ENCODE measurements at places on chromosomes 4 and X. TPM values are rescaled to one million over a fixed set of nuclear protein-coding genes. Genes with fewer than 3 reads are reported as not detected.

Gene XAGE5
- not detected for total RNA-seq

Gene SPANXB1
- not detected for total RNA-seq

Gene GLRB
- total RNA-seq: 10.2 TPM

Gene CDKN2AIP
- total RNA-seq: 13.6 TPM

Gene TBC1D8B
- 11.1 TPM for total RNA-seq

Gene GAGE2A
- not detected for total RNA-seq

Gene MAMLD1
- total RNA-seq: 0.85 TPM

Gene TMSB15C
- 3.3 TPM for total RNA-seq

Gene ATP11C
- total RNA-seq: 53.8 TPM

Gene CENPVL2
- not detected for total RNA-seq

Gene NAP1L2
- 1.1 TPM for total RNA-seq

Gene PPP4R3C
- not detected for total RNA-seq

Data from smooth muscle cell of bladder (primary cell).